GM12892 (cell line): ENCODE measurements at places on chromosomes 11 and 22.
A peak's percentile ranks its signal among the peaks of the same experiment; 100 is the strongest.

DNA sequence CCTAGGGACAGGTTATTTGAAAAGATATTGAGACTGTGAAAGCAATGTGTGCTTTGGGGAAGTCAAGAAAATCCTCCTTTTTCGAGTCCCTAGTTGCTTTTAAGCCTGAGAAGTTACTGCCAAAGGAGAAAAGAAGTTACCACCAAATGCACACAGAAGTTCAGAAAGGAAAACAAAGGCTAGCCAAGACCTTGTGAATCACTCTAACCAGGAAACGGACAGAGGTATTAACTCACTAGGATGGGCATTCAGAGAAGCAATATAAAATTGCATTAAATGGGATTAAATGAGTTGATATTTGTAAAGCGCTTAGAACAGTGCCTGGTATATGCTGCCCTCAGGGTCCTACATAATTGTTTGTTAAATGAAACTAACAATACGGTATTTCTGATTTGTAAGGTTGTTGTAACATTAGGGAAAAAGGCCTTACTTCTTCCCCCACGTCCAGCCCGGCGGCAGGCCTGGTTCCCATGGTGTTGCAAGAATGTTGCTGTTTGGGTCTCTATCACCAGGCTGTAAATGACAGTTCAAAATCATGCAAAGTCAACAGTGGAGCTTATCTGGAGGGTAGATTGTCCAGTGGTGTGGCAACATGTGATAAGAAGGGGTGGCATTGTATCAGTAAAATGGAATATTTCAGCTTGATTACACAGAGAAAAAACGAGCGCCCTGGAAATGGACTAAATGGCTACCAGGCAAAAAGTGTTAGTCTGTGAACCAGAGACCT lies 7.1 kb downstream of the TMA7B start:
- no peak for DNase-seq

GRCh38 chr11:118656563-118657165 lies 22.8 kb downstream of the TREH start:
- no peak for DNase-seq

DNA sequence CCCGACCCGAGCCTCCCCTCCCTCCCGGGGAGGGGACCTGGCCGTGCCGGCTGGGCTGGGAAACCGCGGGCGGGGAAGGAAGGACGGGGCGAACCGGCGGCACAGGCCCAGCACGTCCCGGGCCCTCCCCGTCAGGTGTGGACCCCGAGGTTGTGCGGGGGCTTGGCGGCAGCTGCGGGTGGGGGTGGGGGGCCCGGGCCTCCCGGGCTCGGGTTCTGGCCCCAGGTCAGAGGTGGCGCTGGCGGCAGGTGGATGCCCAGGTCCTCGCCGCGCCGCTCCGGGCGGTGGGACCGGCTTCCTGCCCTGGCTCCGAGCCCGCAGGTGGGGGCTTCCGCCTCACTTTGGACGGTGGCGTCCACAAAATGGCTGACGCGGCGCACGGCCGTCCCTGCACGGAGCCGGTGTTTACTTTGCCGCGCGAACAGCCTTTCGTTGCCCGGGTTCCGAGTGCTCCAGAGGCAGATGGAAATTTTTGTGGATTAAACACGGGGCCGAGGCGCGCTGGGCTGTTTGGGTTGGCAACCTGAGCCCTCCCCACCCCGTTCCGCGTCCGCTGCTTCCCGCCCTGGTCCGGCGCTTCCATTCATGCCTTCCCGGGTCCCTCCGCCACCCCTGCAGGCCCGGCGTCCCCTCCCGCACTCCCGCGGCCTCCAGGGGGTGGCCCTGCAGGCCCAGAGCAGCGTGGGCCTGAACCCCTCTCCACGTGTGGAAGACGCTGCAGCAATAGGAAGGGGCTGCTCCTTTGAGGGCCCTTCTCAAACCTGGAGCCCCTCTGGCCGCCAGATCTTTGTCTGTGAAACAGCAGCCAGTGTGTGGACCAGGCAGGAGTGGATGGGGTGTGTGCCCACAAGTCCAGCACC lies 92.0 kb upstream of the KCNQ1OT1 start:
- no peak for DNase-seq

DNA sequence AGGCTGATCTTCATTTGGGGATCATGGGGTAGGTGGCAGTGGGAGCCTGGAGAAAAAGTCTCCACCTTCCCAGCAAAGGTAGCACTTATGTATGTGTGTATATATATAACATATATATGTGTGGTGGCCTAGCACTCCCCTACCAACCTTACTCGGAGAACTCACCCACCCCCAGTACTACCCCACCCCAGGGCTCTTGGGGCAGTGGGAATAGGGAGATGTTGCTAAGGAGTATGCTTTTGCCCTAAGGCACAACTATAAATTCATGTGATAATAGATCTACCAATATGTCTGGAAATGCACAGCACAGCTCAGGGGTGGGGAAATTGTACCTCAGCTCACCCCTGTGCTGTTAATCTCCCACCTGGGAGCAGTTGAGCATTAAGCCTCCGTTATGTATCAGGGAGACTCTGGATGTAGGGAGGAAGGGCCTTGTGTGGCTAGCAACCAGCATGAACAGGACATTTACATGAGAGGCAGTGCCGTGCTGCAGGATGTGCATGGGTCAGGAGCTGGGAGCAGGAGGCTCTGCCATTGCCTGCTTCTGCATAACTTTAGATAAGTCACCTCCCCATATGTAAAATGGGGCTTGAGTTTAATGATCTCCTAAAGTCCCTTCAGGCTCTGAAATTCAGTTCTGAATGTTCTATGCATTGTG lies 57.3 kb downstream of the C11orf91 start:
- DNase-seq = no peak

GRCh38 chr22:41273128-41273527 lies 12.9 kb downstream of the RANGAP1 start:
- DNase-seq = no peak

GRCh38 chr11:44307340-44308099 lies 2.4 kb downstream of the ALX4 start:
- no peak for DNase-seq

- no peak for DNase-seq
These were observed 689.9 kb upstream of the CCDC90B start for GRCh38 chr11:83976086-83976485.

DNA sequence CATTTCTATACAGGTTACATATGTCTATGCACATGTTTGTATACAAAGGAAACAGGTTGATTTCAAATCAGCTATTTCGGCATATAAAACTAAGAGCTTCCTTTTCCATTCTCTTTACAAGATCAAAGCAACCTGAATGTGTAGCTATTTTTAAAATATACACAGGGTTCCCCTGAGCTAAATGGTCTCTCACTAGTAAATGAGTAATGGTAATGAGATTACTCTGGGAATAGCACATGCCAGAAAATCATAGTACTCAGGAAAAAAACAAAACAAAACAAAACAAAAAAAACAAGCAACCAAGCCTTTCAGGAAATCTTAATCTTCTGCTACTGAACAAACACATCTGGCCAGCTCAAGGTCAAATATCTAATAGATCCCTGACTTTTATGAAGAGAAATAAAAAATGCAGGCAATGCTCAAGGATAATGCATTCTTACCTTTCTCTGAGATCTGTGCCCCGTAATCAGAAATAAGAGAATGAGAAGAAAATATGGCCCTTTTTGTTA lies 156.6 kb upstream of the POU2AF2 start:
- DNase-seq = no peak

DNA sequence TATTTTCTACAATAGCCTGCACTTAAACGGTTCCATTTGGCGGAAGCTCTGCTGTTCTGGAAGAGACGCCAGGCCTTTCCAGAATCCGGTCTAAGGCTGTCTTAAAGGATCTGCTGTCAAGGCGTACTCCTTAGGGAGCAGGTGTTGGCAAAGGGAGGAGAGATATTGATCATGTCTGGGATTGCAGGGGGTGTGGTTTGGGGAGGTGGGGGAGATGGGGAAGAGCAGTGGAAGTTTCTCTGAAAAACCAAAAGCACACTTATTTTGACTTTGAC lies 22.5 kb upstream of the WNT11 start:
- no peak for DNase-seq

DNA sequence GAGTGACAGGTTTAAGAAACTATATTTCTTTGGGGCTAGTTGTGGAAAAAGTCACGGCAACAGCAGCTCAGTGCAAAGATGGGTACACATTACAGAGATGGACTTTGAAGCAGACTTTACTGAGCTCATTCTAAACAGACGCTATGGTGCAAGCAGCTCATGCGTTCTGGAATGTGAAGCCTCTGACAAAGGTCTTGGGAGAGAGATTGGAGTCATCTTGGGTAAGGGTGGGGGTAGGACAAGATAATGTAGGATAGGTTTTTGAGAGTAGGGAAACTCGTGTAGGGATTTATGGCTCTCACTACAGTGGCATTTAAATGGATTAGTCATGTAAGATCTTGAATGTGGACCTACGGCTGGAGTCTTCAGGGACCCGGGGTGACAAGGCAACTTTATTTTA lies 36.2 kb upstream of the CLMP start:
- no peak for DNase-seq

- DNase-seq = no peak
These were observed 10.5 kb downstream of the APIP start for GRCh38 chr11:34905666-34906065.

- DNase-seq = peak; percentile 77
These were observed at the start of gene RAC2 for GRCh38 chr22:37244114-37244921. RAC2 (minus strand) TSS chr22:37244269; CDS start chr22:37244148, 121 bp downstream.

GRCh38 chr11:31607914-31608313 lies 98.3 kb downstream of the ELP4 start:
- no peak for DNase-seq

GRCh38 chr11:98568013-98568412 lies 452.7 kb upstream of the CNTN5 start:
- DNase-seq = no peak

DNA sequence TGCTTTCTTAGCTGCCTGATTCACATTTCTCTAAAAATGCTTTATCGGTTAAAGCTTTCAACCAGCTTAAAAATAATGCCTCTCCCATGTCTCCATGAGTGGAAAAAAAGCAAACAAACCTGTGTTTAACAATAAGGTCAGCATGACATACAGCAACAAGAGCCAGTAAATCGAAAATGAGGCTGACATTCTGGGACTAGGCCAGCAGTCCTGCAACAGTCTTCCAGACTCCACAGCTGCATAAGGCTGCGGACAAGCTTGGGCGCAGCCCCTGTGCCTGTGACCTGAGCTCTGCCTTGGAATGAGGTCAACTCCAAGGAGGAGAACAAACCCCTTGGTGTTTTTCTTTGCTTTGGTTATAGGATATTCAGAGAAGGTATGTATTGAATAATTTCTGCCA lies 95.5 kb downstream of the PGR start:
- DNase-seq = no peak

DNA sequence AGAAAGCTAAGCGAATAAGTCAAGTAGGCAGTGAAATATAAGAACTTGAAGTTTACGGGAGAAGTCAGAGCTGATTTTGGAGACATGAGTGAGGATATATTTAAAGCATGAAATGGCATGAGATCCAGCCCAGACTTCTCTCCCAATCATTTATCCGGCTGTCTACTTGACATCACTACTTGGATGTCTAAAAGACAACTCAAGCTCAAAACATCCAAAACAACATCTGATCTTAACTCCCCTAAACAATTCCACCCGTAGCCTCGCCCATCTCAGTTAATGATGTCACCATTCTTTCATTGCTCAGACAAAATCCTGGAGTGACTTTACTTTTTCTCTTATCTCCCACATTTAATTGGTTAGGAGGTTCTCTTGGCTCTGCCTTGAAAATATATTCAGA lies 44.5 kb downstream of the WEE1 start:
- no peak for DNase-seq

GRCh38 chr11:65887723-65888162 lies 528 bp downstream of the FIBP start:
- DNase-seq = no peak

DNA sequence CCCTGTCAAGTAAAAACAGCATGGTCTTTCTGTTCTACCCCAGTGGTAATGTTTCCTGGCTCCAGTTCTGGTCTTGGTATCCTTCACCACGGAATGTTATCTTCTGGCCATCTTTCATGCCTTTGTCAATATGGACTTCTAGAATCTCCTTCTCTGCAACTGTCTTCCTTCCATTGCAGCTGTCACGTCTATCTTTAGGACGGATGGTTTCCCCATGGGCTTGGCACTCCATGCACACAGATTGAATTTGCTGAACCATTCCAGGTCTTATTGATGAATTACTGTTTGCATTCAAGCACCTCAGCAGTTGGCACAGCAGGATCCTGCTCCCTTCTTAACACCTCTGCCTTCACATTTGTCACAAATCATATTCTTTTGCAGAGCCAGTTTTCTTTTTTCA lies 44.9 kb upstream of the SLC25A18 start:
- DNase-seq = no peak

- DNase-seq = no peak
These were observed 6.2 kb upstream of the CUL5 start for GRCh38 chr11:108002476-108002875.

- no peak for DNase-seq
These were observed 151.7 kb downstream of the UVRAG start for GRCh38 chr11:75966537-75967287.

GRCh38 chr11:37364246-37364839 lies 766.3 kb upstream of the RAG2 start:
- DNase-seq = no peak

DNA sequence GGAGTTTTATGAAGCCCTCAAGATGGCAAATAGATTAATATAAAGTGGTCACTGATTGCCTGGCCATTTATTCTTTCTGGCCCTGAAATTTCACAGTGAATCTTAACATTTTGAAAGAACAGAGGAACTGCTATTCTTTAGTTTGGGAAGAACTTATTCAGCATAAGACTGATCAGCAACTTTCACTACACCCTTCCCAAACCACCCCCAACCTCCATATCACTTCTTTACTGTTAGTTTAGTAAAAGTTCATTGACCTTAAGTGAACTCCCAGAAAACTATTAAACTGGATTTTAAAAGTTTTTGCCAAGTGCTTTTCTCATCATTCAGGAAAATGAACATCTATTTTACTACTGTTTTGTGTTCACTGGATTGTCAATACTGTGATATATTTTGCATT lies 77.4 kb downstream of the NARS2 start:
- no peak for DNase-seq

GRCh38 chr22:42596863-42597530 lies 17.7 kb downstream of the POLDIP3 start:
- DNase-seq = no peak

DNA sequence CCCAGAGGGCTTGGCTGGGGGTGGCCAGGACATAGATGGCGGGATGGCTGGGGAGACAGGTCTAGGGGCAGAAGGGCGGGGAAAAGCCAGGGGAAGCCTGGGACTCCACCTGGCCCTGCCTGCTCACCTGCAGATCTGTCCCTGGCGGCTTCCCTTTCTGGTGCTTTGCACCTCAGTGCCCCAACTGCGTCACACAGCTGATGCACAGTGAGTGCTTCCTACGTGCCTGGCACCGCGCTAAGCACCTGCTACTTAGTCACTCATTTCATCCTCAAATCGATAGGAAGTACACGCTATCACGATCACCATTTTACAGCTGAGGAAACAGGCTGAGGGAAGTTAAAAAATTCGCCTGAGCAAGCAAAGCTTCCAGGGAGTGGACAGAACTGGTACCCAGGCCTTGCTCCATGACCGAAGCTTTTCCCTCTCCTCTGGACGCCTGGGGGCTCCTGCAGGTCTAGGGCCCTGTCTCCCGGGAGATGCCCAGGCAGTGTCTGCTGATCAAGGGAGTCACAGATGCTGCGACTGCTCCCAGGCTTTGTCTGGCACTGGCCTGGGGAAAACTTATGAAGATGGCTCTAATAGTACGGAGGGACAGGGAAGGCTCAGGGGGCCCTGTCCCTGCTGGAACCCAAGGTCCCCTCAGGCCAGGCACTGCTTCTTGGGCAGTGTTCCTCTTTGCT lies 63.0 kb upstream of the TTLL12 start:
- no peak for DNase-seq

- DNase-seq = no peak
These were observed 340.4 kb downstream of the OPCML start for GRCh38 chr11:133191931-133192330.

GRCh38 chr22:23138584-23139435 lies 3.0 kb downstream of the RSPH14 start:
- DNase-seq = no peak
